ENCODE measurements at places on chromosomes 1 and 21. TPM values are rescaled to one million over a fixed set of nuclear protein-coding genes. Genes with fewer than 3 reads are reported as not detected.

ATP6V0B gene
- total RNA-seq = 152 TPM

PGBD5 gene
- total RNA-seq = 1.1 TPM

IL12RB2 gene
- 1.5 TPM for total RNA-seq

TAS1R1 gene
- not detected for total RNA-seq

IGSF3 gene
- total RNA-seq = 7.2 TPM

RBM11 gene
- 2.1 TPM for total RNA-seq

LCE2A gene
- not detected for total RNA-seq

CR1L gene
- total RNA-seq = not detected

PEAR1 gene
- 6.9 TPM for total RNA-seq

DNA sequence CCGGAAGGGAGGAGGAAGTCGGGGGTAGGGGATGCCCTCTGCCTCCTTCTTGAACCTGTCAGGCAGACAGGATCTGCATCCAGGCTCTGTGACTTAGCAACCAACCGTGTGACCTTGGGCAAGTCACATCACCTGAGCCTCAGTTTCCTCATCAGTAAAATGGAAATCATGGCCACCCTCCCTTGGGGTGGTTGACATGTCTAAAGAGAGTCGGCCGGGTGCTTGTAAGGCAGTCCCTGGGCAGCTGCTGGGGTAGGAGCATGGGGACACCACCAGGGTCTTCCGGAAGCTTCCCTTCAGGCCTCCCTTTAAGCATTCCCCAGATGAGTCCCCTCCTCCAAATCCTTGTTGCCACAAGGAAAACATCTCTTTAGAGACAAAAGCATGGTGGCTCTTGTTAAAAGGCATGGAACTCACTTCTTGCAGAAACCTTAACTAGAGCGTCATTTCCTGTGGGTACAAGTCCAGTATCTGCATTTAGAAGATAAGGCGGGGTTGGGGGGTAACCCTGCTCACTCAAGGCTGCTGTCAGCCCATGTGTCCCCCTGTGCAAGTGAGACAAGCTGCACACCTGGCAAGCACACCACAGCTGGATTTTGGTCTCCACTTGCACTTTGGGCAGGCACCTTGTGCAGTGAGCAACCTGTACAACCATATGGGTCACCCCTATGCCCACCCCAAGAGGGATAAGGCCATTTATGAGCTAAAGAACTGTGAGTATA lies 10.4 kb downstream of the CLCNKB start:
- no peak overlapping the region for H3K4me3 ChIP-seq
- no peak for DNase-seq
- peaks cover 2% of the 10 kb centered on the region for H3K4me1 ChIP-seq
- no peak overlapping the region for H3K27ac ChIP-seq

GRCh38 chr1:181179987-181180365 lies 91.5 kb downstream of the IER5 start:
- no peaks in the 10 kb centered on the region for H3K27me3 ChIP-seq
- no peaks in the 10 kb centered on the region for H3K36me3 ChIP-seq
- H3K4me1 ChIP-seq = no peaks in the 10 kb centered on the region
- no peak overlapping the region for H3K27ac ChIP-seq

GRCh38 chr1:36108314-36108713 lies 16.7 kb downstream of the COL8A2 start:
- no peak overlapping the region for H3K4me3 ChIP-seq
- H3K4me1 ChIP-seq = no peaks in the 10 kb centered on the region
- no peak for DNase-seq

- no peak overlapping the region for H3K27ac ChIP-seq
- H3K4me3 ChIP-seq = no peak overlapping the region
- peaks cover 9% of the 10 kb centered on the region for H3K27me3 ChIP-seq
- H3K36me3 ChIP-seq = no peaks in the 10 kb centered on the region
- DNase-seq = peak; percentile 63
- H3K4me1 ChIP-seq = no peaks in the 10 kb centered on the region
Measured at GRCh38 chr1:16924216-16924918, 2.6 kb downstream of the CROCC start.

DNA sequence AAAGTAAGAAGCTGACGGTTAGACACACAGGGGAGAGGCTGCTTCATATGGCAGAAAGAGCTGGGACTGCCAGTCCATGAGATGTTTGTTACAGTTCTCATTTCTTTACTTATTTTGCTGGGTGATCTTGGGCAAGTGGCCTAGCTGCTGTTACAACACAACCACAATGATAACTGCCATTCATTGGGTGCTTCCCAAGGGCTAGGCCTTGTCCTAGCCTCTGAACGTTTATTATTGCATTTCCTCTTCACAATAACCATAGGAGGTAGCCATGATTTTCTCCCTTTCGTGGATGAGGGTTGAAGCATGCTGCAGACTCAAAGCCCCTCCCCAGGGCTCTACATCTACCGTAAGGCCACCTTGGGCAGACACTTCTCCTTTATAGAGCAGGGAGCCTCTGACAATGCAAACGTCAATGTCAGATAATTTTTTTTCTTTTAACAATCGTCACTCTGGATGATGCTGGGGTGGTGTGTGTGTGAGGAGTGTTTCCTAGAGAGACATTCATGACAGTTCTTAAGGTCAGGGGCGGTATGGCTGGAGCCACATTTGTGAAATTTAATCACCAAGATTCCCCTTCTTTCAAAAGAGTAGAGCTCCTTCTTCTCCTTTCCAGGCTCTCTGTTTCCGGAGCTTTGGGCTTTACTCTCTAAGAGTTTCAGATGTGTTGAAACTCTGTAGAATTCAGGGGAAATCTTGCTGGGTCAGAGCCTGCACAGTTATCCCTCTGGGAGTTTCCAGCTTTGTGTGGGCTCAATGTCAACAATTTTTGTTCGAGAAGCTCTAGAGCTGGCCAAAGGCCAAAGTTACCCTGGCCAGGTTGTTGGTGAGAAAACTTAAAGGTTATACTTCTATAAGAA lies 138.5 kb upstream of the SGIP1 start:
- H3K27me3 ChIP-seq = no peaks in the 10 kb centered on the region
- H3K36me3 ChIP-seq = no peaks in the 10 kb centered on the region
- no peak overlapping the region for H3K27ac ChIP-seq
- DNase-seq = no peak
- no peaks in the 10 kb centered on the region for H3K4me1 ChIP-seq

DNA sequence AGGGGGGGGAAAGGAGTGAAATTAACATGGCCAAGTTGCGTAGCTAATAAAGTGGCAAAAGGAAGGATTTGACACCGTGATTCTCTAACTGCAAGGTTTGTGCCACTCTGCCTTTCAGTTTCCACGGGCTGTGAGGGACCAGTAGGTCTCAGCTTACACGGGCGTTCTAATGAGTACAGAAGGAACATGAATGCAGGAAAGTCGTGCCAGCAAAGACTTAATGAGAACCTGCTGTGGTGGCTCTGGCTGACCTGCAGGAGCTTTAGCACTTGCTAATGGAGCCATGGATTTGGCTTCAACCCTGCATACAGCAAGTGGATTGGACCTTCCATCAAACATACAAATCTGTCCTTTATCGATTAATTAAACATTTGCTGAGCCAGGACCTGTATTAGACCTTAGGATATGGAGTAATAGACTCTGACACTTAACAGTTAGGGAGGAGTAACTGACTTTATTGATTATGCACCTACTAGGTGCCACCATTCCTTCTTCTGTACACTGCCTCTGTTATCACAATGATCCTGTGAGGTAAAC lies 15.1 kb upstream of the PITHD1 start:
- no peaks in the 10 kb centered on the region for H3K27me3 ChIP-seq
- no peak overlapping the region for H3K27ac ChIP-seq
- DNase-seq = no peak
- peaks cover 20% of the 10 kb centered on the region for H3K4me1 ChIP-seq

GRCh38 chr1:7420098-7420445 lies 351.0 kb upstream of the VAMP3 start:
- no peak overlapping the region for H3K4me3 ChIP-seq
- H3K4me1 ChIP-seq = no peaks in the 10 kb centered on the region
- no peak overlapping the region for H3K27ac ChIP-seq
- H3K27me3 ChIP-seq = no peaks in the 10 kb centered on the region
- no peaks in the 10 kb centered on the region for H3K36me3 ChIP-seq

DNA sequence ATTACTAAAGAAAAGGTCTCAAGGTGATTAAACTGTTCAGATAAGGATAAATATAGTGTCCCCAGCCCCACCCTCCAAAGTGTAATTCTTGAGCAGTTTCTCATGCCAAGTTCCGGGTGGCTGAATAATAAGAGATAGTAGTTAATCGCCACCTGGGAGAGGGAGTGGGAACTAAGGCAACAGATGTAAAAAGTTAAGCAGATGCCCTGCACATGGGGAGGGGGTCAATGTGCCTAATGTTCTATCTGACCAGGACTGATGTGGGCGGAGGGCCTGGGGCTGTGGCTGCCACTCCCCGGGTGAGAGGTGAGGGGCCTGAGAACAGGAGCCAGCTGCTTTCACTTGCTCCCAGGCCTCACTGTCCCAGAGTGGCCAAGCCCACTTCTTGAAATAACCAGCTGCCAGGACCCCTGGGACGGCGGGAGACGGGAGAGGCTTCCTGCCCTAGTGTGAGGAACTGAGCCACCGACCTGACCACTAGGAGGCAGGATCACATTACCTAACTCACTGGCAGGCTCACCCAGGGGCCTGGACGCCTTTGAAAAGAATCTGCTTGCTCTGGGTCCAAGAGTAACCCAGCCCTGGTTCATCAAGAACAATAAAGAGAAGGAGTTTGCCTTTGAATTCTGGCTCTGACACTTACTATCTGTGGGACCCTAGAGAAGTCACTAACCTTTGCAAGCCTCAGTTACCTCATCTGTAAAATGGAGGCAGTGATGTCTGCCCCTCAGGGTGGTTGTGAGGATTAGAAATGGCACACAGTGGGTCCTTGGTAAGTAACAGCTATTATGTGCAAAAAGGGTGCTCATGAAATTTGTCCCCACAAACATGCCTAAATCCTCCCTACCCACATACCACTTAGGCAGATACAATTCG lies 179.2 kb downstream of the ATG4C start:
- H3K27me3 ChIP-seq = no peaks in the 10 kb centered on the region
- no peak overlapping the region for H3K4me3 ChIP-seq
- H3K27ac ChIP-seq = no peak overlapping the region
- H3K4me1 ChIP-seq = no peaks in the 10 kb centered on the region
- DNase-seq = no peak
- no peaks in the 10 kb centered on the region for H3K36me3 ChIP-seq

- H3K36me3 ChIP-seq = no peaks in the 10 kb centered on the region
- no peaks in the 10 kb centered on the region for H3K27me3 ChIP-seq
- no peak for DNase-seq
- no peak overlapping the region for H3K27ac ChIP-seq
Measured at GRCh38 chr1:29672416-29673227, 436.3 kb downstream of the PTPRU start.

- H3K27me3 ChIP-seq = no peaks in the 10 kb centered on the region
- no peak overlapping the region for H3K27ac ChIP-seq
- H3K4me3 ChIP-seq = no peak overlapping the region
- H3K36me3 ChIP-seq = no peaks in the 10 kb centered on the region
Measured at GRCh38 chr1:8689431-8690252, 127.8 kb downstream of the RERE start.

DNA sequence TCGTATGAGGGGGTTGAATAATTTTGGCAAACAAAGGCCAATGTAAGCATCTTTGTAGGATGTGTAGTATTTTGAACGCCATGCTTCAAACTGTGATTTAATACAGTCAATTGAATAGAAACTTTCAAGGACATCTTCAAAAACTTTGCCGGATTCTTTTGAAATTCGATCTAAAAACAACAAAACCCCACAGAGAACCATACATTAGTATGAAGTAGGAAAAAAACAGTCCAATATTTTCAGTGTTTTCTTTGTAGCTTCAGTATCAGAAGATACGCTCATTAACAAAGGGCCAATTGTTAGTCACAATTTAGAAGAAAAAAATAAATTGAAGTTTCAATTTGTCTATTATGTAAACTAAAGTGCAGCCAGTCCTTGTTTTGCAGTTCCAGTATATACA lies 20.7 kb upstream of the SYNJ1 start:
- no peaks in the 10 kb centered on the region for H3K4me1 ChIP-seq
- peaks cover 96% of the 10 kb centered on the region for H3K36me3 ChIP-seq
- no peak for DNase-seq
- no peaks in the 10 kb centered on the region for H3K27me3 ChIP-seq
- no peak overlapping the region for H3K4me3 ChIP-seq

DNA sequence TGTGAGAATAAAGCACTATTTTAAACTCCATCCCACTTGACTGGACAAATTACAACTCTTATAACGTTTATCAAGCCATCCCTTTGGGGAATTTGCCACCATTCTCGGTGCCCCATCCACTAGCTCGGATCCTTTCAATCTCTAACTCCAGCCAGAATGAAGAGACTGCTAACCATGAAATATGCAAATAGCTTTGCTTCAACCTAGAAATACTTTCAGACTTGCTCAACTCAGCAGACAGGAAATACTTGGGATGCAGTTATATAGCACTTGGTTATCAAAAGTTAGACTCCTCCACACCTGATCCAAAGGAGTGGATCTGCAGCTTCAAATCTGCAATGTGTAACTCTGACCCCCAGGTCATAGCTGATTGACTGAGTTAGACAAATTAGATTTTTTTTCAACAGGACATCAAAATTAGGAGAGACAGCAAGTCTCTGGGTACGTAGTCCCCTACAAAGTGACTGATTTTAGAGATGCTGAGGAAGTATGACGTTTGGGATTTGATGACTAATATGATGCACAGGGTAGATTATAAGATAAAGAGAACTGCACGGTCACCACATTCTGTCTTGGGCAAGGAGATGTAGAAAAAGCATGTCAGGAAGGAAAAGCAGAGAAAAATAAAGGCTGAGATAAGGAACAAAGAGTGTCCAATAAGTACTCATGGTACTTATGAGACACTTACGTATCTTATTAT lies 496.0 kb downstream of the AGBL4 start:
- no peaks in the 10 kb centered on the region for H3K27me3 ChIP-seq
- no peak overlapping the region for H3K27ac ChIP-seq
- no peaks in the 10 kb centered on the region for H3K36me3 ChIP-seq
- H3K4me1 ChIP-seq = no peaks in the 10 kb centered on the region

DNA sequence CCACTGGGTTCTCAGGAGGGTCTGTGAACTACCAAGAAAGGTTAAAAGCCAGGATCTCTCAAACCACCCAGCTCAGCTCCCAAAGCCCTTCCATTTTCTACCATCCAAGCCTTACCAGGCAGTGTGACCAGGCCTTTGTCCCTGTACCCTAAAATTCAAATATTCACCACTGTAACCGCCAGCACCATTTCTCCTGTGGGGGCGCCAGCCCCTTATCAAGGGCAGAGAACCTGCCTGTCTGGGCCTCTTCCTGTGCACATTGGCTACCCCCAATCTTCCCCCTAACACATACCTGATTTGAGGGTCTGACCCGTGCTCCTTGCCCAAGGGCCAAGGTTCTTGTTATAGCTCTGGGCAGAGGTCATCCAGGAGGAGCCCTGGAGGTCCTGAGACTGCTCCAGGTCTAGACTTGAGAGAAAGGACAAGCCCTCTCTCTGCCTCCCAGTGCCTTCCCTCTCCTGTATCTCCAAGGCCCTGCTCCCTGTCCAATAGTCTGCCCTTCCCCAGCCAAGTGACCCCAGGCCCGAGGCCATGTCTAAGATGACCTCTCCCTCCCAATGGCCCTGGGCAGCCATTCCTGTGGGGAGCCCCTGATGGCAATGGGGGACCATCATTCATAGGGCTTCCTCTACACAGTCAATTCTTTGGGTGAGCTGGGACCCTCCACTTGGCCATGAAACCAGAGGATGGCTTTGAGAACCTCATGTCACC lies 78.5 kb downstream of the FHAD1 start:
- no peaks in the 10 kb centered on the region for H3K36me3 ChIP-seq
- H3K27ac ChIP-seq = no peak overlapping the region
- no peak for DNase-seq
- peaks cover 32% of the 10 kb centered on the region for H3K4me1 ChIP-seq
- H3K4me3 ChIP-seq = no peak overlapping the region
- H3K27me3 ChIP-seq = no peaks in the 10 kb centered on the region

GRCh38 chr1:82813386-82813785 lies 1012.7 kb downstream of the ADGRL2 start:
- no peak overlapping the region for H3K4me3 ChIP-seq
- no peaks in the 10 kb centered on the region for H3K27me3 ChIP-seq
- DNase-seq = no peak
- H3K27ac ChIP-seq = no peak overlapping the region
- no peaks in the 10 kb centered on the region for H3K36me3 ChIP-seq
